SJSA1 (cell line): ENCODE measurements at places on chromosomes 6 and 20. TPM values are rescaled to one million over a fixed set of nuclear protein-coding genes. Genes with fewer than 3 reads are reported as not detected.

Gene FOXQ1
- 0.66 and 2.0 TPM in 2 replicates for total RNA-seq

Gene GABRR2
- 0.09 TPM in 1 of 2 replicates, not detected in the other for total RNA-seq

Gene PRR18
- total RNA-seq, result 0.76 and 1.0 TPM in 2 replicates

Gene OR12D3
- total RNA-seq, result not detected in 2 replicates

Gene HLA-B
- total RNA-seq, result 3,537 and 4,578 TPM in 2 replicates

Gene RAB44
- total RNA-seq, result not detected in 2 replicates

Gene STAU1
- 38.8 and 45.7 TPM in 2 replicates for total RNA-seq

Gene HTR1B
- total RNA-seq, result not detected in 2 replicates

Gene MATN4
- total RNA-seq, result 0.50 TPM in 1 of 2 replicates, not detected in the other

Gene GJA1
- total RNA-seq, result 103 and 164 TPM in 2 replicates

- DNase-seq, result no peak
- H3K4me1 ChIP-seq, result no peaks in the 10 kb centered on the region
- no peak overlapping the region for H3K4me3 ChIP-seq
- no peak overlapping the region for H3K27ac ChIP-seq
- H3K27me3 ChIP-seq, result no peaks in the 10 kb centered on the region
- no peaks in the 10 kb centered on the region for H3K36me3 ChIP-seq
Measured at GRCh38 chr6:119277052-119277451, 72.5 kb downstream of the MAN1A1 start.

- H3K27ac ChIP-seq, result no peak overlapping the region
- H3K36me3 ChIP-seq, result peaks cover 77% of the 10 kb centered on the region
- H3K4me1 ChIP-seq, result peaks cover 20% of the 10 kb centered on the region
- DNase-seq, result no peak
Measured at GRCh38 chr20:49275216-49275615, 2.6 kb downstream of the ZNFX1 start.

DNA sequence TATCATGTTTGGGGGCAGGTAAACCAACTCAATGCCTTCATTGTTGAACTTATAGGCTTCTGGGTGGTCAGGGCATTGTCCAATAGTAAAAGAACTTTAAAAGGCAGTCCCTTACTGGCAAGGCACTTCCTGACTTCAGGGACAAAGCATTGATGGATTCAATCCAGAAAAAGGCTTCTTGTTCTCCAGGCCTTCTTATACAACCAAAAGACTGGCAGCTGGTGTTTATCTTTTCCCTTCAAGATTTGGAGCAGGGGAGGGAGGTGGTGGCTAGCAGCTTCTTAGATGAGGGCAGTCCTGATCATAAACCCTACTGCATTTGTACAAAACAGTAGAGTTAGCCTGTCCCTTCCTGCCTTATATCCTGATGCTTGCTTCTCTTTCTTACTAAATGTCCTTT, 57.5 kb downstream of the NCOA3 start:
- peak overlapping the region; percentile 28; the same call in 1 of the 2 replicates for H3K27ac ChIP-seq
- no peaks in the 10 kb centered on the region for H3K27me3 ChIP-seq
- DNase-seq, result no peak
- H3K4me1 ChIP-seq, result peaks cover 16% of the 10 kb centered on the region

DNA sequence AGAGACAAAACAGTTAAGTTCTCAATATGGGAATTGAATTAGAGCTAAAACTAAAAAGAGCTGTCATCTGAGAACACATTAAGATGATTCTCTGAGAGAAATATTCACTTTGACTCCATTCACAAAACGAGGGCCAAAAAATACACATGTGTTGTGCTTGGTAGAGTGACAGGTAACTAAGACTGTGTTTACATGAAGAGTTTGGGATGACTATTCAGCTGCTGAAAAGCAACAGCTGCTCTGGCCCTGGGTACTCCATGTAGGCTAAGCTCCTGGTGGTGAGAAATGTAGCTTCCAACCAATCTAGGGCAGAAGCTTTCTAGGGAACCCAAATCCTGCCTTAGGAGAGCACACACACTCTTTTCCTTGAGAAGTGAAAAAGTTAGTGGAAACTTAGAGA, 184.5 kb downstream of the COL21A1 start:
- no peak overlapping the region for H3K27ac ChIP-seq
- DNase-seq, result no peak
- no peaks in the 10 kb centered on the region for H3K36me3 ChIP-seq

GRCh38 chr6:12269110-12269509, 21.1 kb upstream of the EDN1 start:
- H3K27ac ChIP-seq, result no peak overlapping the region
- H3K4me1 ChIP-seq, result peaks cover 20% of the 10 kb centered on the region
- no peaks in the 10 kb centered on the region for H3K27me3 ChIP-seq
- H3K4me3 ChIP-seq, result no peak overlapping the region
- no peaks in the 10 kb centered on the region for H3K36me3 ChIP-seq
- DNase-seq, result no peak

- H3K4me3 ChIP-seq, result no peak overlapping the region
- H3K27ac ChIP-seq, result no peak overlapping the region
- no peaks in the 10 kb centered on the region for H3K27me3 ChIP-seq
- no peaks in the 10 kb centered on the region for H3K4me1 ChIP-seq
- H3K36me3 ChIP-seq, result no peaks in the 10 kb centered on the region
Measured at GRCh38 chr6:22779062-22779461, 209.7 kb downstream of the HDGFL1 start.

GRCh38 chr6:125793863-125794262, 3.1 kb downstream of the NCOA7 start:
- H3K4me1 ChIP-seq, result peaks cover 22% of the 10 kb centered on the region
- DNase-seq, result no peak
- peaks cover 6% of the 10 kb centered on the region; the same call in 1 of the 2 replicates for H3K36me3 ChIP-seq
- H3K4me3 ChIP-seq, result no peak overlapping the region
- H3K27me3 ChIP-seq, result no peaks in the 10 kb centered on the region

- peaks cover 4% of the 10 kb centered on the region; the same call in 1 of the 2 replicates for H3K27me3 ChIP-seq
- H3K4me1 ChIP-seq, result no peaks in the 10 kb centered on the region
- no peak overlapping the region for H3K27ac ChIP-seq
- no peak overlapping the region for H3K4me3 ChIP-seq
Measured at GRCh38 chr6:168171673-168172353, 92.8 kb upstream of the FRMD1 start.

GRCh38 chr6:12584631-12585405, 131.7 kb upstream of the PHACTR1 start:
- H3K27ac ChIP-seq, result peak overlapping the region; percentile 41
- no peak overlapping the region for H3K4me3 ChIP-seq
- DNase-seq, result no peak
- H3K4me1 ChIP-seq, result peaks cover 54% of the 10 kb centered on the region

DNA sequence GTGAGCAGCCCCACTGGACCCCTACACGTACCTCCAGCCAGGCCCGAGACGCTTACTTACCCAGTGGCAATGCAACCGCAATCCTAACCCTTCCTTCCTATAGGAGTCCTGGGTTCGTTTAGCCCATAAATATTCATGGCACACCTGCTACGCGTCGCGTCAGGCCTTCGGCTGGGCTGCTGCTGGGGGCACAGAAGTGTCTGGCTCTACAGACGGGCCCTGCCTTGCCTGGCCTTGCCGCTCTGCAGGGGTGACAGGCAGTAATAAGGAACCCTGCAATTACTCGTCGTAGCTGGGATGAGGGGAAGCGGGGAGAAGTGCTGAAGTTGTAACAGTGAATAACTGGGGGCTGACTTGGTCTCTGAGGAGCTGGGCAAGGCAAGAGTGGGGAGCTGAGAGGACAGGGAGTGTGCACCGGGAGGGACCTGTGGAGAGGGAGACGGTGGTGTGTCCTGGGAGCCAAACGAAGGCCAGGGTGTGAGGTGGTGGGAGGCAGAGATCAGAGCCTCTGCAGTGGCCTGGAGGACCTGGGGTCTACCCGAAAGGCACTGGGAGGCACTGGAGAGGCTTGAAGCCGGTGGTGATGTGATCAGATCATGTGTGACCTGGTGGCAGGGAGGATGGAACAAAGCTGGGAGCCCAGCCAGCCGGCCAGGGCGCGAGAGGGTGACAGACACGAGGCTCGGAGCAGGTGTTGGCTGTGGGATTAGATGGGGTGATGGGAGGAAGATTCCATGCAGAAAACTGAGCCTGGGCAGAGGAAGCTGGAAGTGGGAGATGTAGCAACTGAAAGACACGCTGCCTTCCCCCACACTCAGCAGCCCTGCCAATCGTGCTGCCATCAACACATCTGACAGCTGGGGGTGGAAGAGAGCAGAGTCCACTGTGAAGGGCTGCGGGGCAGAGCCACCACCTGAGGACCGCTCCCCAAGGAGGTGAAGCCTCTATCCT, 36.4 kb downstream of the PSMG4 start:
- H3K27me3 ChIP-seq, result no peaks in the 10 kb centered on the region
- no peaks in the 10 kb centered on the region for H3K36me3 ChIP-seq
- no peak overlapping the region for H3K27ac ChIP-seq
- no peak for DNase-seq
- H3K4me3 ChIP-seq, result no peak overlapping the region

- peaks cover 66% of the 10 kb centered on the region for H3K36me3 ChIP-seq
- no peak for DNase-seq
- peaks cover 10% of the 10 kb centered on the region for H3K4me1 ChIP-seq
- H3K27ac ChIP-seq, result no peak overlapping the region
- H3K27me3 ChIP-seq, result no peaks in the 10 kb centered on the region
Measured at GRCh38 chr6:30712441-30712945, 4.6 kb downstream of the MDC1 start.

DNA sequence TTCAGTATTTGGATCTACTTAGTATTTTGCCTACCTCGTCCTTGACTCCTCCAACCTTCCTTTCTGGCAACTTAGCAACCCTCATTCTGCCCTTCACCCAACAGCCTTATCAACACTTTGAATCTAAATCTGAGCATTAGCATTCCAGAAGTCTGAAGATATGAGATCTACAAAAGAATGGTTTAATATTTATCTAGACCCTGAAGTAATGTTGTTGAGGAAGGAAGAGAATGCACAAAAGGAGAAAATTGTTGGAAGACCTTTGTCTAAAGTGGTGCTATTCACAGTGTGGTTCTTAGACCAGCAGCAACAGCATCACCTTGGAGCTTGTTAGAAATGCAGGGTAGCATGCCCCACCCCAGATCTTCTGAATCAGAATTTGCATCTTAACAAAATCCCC, 198.2 kb upstream of the PLCB4 start:
- no peak overlapping the region for H3K27ac ChIP-seq
- H3K36me3 ChIP-seq, result no peaks in the 10 kb centered on the region
- H3K4me3 ChIP-seq, result no peak overlapping the region
- no peaks in the 10 kb centered on the region for H3K27me3 ChIP-seq

DNA sequence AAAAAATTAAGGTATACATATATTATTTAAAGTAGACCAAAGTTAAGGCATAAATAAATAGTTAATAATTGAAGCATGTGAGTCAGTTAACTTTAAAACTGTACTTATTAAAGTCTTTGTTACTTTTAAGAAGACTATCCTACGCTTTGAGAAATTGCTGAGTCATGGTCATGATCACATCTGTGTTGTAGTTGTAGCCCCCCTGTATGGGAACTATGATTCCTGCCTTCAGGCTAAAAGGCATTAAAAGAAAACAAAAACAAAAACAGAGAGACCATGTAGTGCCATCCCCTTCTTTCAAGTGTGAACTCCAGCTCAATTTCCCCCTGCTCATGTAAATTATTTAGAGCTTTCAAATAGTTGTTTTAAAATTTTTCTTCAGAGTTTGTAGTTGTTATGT, 123.4 kb downstream of the FLRT3 start:
- H3K27me3 ChIP-seq, result no peaks in the 10 kb centered on the region
- H3K4me1 ChIP-seq, result no peaks in the 10 kb centered on the region
- no peaks in the 10 kb centered on the region for H3K36me3 ChIP-seq
- H3K4me3 ChIP-seq, result no peak overlapping the region
- H3K27ac ChIP-seq, result no peak overlapping the region

GRCh38 chr6:161743509-161744178, 469.8 kb upstream of the AGPAT4 start:
- H3K4me1 ChIP-seq, result no peaks in the 10 kb centered on the region
- H3K36me3 ChIP-seq, result no peaks in the 10 kb centered on the region
- H3K27ac ChIP-seq, result no peak overlapping the region

GRCh38 chr20:40563296-40563950, 125.6 kb downstream of the MAFB start:
- no peaks in the 10 kb centered on the region for H3K36me3 ChIP-seq
- H3K27me3 ChIP-seq, result no peaks in the 10 kb centered on the region
- H3K4me3 ChIP-seq, result no peak overlapping the region

DNA sequence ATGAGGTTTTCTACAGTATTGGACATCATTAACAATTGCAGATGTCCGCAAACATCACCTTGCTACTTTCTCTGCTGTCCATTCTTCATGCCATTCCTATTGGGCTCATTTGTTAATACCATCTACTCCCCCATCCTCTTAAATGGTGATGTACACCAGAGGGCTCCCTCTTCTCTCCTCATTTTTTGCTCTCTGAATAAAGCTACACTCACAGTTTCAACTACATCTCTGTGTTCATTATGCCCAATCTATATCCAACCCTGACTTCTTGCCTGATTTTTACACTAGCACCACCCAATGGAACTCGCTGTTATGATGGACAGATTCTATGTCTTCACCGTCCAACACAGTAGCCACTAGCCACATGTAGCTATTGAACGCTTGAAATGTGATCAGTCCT, 288.1 kb upstream of the ID4 start:
- no peak overlapping the region for H3K27ac ChIP-seq
- peaks cover 16% of the 10 kb centered on the region; the same call in 1 of the 2 replicates for H3K27me3 ChIP-seq
- no peak for DNase-seq
- H3K4me3 ChIP-seq, result no peak overlapping the region

- no peak overlapping the region for H3K27ac ChIP-seq
- no peaks in the 10 kb centered on the region for H3K27me3 ChIP-seq
- no peaks in the 10 kb centered on the region for H3K4me1 ChIP-seq
- H3K4me3 ChIP-seq, result no peak overlapping the region
Measured at GRCh38 chr6:70629929-70630328, 37.8 kb upstream of the SMAP1 start.

- no peak overlapping the region for H3K4me3 ChIP-seq
- DNase-seq, result no peak
- H3K27me3 ChIP-seq, result no peaks in the 10 kb centered on the region
- H3K36me3 ChIP-seq, result no peaks in the 10 kb centered on the region
- no peaks in the 10 kb centered on the region for H3K4me1 ChIP-seq
- H3K27ac ChIP-seq, result no peak overlapping the region
Measured at GRCh38 chr20:51811514-51812128, 9.3 kb upstream of the SALL4 start.

GRCh38 chr6:98929498-98930060, 18.2 kb downstream of the FBXL4 start:
- no peak overlapping the region for H3K27ac ChIP-seq
- peaks cover 5% of the 10 kb centered on the region for H3K36me3 ChIP-seq
- no peaks in the 10 kb centered on the region for H3K4me1 ChIP-seq
- no peak for DNase-seq

- H3K27me3 ChIP-seq, result no peaks in the 10 kb centered on the region
- no peak for DNase-seq
- no peak overlapping the region for H3K4me3 ChIP-seq
- H3K27ac ChIP-seq, result no peak overlapping the region
- no peaks in the 10 kb centered on the region for H3K4me1 ChIP-seq
Measured at GRCh38 chr6:76004202-76004601, 68.3 kb downstream of the IMPG1 start.

DNA sequence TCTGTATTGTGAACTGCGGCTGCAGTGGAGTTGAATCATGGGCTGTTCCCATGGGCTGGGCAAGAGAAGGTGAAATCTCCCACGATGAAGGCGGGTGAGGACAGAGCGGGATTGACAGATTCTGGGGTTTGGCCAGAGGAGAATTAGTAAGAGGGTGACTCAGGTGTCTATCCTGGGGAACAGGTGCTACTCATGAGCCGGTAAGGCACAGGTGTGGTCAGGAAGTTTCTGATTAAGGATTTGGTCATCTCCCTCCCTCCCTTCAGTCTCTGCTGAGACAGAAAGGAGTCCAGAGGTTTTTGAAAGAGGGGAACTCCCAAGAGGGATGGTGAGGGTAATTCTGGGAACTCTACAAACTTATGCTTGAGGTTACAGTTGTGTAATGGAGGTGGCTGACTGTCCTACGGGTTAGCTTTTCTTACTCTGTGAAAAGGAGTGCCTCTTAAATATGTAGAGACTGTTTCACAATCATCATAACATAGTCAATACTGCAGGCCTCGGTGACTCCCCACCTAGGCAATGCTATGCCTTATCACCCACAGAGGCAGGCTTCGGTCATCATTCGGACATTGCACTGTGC, 31.5 kb downstream of the SERPINB1 start:
- no peaks in the 10 kb centered on the region for H3K36me3 ChIP-seq
- no peaks in the 10 kb centered on the region for H3K4me1 ChIP-seq
- H3K27ac ChIP-seq, result no peak overlapping the region
- H3K4me3 ChIP-seq, result no peak overlapping the region
